ENCODE measurements at places on chromosomes 7 and 10.
A peak's percentile ranks its signal among the peaks of the same experiment; 100 is the strongest.

DNA sequence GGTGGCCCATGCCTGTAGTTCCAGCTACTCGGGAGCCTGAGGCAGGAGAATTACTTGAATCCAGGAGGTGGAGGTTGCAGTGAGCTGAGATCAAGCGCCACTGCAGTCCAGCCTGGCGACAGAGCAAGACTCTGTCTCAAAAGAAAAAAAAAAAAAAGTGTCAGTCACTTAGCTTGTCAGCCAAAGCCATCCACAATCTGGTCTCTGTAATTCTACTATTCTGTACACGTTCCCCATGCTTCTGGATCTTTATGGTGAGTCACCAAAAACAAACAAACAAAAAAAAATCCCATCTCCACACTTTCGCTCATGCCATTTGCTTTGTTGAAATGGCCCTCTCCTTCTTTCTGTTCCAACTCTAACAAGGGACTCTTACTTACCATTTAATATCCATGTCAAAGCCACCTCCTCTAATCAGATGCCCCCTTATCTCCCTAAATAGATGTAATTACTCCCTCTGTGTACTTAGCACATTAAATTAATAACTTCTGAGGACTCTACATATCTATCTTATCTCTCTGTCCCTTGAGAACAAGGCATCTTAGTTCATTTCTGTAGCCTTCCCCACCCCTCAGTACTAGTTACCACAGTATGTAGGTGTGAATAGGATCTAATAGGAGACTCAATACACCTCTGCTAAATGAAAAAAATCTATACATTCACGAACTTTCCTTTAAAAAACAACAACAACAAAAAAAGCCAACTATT lies 128.4 kb downstream of the ELMO1 start:
- no peak for DNase-seq

DNA sequence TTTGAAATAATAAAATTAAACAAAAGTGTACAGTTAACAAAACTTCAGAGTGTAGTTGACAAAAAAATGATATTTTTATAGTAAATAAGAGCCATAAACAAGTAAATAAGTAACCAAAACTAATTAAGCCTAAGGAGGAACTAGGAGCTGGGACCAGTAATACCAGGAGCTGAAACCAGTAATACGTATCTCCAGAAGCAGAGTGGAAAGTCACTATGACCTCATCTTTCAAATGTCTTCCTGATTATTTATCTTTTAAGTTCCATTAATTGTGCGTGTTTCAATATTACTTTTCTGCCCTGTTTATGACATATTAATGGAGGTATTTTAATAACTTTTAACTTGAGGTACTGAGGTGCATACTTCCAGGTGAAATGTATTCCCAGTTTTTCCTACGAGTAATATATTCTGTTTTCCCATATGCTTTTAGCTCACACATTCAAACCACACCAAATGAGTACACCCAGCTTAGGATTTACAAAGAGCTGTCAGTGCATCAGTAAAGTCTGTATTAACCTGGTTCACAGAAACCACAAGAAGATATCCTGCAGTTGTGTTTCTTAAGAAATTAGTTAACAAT lies 283.7 kb upstream of the HGF start:
- no peak for DNase-seq

- no peak for DNase-seq
These were observed 144.0 kb downstream of the AUTS2 start for GRCh38 chr7:69742237-69742636.

GRCh38 chr10:16565604-16566003 lies 43.9 kb upstream of the C1QL3 start:
- no peak for DNase-seq

DNA sequence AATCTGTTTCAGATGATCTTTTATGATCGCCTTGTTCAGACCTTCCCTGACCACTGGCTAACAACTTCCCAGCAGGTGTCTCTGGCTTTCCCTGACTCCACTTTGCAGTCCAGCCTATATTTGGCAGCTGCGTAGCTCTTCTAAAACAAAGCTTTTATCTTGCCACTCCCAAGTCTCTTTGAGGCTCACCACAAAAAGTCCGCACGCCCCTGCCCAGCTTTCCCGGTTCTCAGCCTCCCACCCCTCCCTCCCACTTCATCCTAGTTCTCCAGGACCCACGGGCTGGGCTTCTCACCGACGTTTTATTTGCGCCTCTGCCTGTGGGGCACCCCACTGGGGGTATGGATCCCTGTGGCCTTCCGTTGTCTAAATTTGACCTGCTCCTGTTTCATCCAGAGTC lies 58.9 kb upstream of the USP6NL start:
- no peak for DNase-seq

- no peak for DNase-seq
These were observed 303.0 kb downstream of the ELMO1 start for GRCh38 chr7:37145682-37146081.

- peak; percentile 23 for DNase-seq
These were observed 154.0 kb downstream of the CCDC3 start for GRCh38 chr10:12847361-12847975.

DNA sequence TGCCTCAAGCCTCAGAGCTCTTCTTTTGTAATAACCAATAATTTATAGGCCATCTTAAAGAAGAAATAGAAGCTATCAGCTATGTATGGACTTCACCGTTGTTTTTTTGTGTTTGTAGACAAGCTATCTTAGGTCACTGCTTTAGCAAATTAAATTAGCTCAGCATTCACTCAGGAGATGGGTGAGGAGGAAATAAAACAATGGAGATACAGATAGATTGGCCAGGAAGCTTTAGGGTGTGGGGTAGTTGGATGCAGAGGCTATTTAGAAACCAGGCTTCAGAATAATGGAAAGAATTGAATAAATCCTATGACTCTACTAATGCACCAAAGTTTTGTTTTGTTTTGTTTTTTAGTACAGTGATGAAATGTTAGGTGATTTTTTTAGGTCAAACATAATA lies 66.1 kb downstream of the MDFIC start:
- DNase-seq = no peak

DNA sequence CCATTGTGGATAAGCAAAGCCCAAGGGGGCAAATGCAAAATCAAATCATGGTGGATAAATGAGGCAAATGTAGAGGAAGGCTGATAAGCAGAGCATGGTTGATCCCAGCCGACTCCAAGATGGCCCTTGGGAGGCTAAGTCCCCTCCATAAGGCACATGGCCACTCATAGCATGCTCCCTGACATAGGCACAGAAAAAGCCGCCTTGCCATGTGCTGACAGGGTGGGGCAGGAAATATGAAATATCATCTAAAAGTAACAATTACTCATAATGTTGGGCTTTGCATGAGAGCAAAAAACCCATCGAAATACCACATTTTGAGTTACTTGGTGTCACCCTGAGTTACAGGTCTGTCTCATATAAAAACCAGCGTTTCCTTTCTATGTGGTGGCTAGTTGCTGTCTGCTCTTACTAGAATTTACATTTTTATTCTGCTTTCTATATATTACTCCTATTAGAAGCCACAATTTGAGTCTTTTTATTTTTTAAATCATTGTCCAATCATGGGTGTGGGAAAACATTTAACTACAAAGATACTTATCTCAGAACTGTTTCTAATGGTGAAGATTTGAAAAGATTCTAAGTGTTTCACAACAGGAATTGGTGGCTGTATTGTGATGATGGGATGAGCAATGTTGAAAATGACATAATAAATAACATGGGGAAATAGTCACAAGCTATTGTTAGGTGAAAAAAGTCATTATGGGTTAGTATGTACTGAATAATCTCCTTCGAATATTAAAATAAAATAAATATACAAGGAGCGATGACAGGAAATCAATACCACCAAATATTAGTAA lies 102.7 kb downstream of the CUBN start:
- peak; percentile 96 for DNase-seq

DNA sequence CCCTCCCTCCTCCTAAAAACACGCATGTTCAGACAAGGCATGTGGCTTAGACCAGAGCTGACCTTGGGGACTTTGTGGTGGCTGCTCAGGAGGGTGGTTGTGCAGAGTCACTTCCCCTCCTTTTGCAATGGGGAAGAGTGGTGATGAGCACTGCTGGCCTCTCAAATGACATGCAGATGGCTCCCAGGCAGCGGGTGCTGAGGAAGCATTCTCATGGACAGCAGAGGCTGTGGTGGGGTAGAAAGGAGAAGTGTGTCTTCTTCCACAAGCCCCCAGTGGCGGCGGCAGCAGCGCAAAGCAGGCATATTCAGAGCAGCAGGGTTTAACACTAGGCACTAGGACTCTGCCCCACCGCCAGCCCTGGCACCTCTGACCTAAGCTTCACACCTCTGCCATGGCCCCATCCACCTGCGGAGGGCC lies 105.9 kb upstream of the ANLN start:
- DNase-seq = peak; percentile 48

DNA sequence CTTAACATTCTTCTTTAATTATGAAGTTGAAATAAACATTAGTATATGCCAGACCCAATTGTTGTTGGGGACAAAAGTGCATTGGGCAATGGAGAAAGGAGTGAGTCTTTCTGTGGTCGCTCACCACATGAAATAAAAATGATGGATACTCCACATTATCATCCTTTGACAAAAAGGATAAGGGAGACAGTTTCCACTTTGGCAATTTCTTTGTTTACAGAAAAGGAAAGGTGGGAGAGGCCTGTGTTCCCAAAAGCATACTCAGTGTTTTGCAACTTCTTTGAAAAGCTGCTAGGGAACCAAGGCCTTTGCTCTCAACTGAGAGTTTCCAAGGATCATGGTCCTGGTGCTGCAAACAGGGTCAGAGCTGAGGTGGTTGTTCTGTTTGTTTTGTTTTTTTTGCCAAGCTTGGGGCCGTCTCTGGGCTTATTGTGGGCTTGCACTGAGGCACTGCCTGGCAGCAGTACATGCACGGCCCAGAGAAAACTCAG lies 341.9 kb downstream of the TNS3 start:
- no peak for DNase-seq

GRCh38 chr10:69403519-69403918 lies 13.2 kb downstream of the TACR2 start:
- no peak for DNase-seq

GRCh38 chr10:695396-695795 lies 5.9 kb upstream of the DIP2C start:
- DNase-seq = no peak

GRCh38 chr7:90603346-90603745 lies 7.2 kb downstream of the CDK14 start:
- no peak for DNase-seq

DNA sequence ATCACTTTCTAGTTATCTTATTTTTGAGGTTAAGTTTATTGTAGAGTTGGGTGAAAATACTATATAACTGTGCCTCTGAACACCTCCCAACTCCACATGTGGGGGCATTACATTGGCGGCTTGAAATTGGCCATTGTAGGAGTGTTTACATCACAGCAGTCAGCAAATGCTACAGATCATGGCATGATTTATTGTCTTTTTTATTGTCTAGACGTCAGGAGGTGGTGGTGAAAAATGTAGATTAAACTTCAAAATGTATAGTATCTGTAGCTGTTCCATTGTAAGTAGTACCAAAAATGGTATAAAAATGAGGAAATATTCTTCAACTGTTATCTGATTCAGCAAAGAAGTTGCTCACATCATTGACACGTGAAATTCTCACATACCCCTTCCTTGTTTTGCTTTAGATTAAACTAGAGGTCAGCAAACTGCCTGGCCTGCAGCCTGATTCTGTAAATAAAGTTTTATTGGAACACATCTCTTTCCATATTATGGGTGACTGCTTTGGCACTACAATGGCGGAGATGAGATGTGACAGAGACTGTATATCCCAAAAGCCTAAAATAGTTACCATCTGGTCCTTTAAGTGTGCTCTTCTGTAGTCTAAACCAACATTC lies 35.0 kb downstream of the TAF3 start:
- no peak for DNase-seq

DNA sequence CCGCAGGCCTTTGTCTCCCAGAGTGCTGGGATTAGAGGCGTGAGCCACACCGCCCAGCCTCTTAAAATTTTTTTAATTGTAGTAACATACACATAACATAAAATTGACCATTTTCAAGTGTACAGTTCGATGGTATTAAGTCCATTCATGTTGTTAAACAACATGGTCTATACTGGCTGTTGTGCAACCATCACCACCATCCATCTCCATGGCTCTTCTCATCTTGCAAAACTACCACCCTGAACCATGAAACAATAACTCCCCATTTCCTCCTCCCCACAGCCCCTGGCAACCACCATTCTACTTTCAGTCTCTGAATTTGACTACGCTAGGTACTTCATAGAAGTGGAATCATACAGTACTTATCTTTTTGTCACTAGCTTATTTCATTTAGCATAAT lies 7.9 kb upstream of the ZFYVE27 start:
- no peak for DNase-seq

DNA sequence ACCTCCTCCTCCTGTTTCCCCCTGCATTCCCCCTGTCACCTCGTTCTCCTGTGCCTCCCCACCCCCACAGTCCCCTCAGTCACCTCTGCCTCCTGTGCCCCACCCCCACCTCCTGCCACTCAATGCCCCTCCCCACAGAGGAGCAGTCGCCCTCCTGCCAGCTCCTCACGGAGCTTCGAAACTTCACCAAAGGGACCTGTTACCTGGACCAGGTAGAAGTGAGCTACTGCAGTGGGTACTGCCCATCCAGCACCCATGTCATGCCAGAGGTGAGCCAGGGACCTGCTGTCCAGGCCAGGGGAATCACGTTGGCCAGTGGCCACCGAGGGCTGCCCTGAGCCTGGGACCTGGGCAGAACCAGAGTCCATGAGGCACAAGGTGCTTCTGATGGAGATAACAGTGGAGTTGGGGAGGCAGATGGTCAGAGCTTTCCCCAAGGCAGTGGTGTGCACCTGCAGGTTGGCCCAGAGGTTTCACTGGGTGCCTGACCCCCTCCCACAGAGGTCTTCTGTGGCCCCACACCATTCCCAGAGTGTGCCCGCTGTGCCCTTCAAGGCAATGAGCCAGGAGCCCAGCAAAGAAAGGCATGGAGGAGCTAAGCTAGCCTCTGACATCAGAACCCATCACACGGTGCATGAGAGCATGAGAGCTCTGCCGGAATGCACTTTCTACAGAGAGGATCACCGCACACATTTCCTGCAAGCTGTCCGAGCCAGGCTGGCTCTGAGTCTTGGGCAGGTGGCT lies 7.0 kb upstream of the ZNF862 start:
- no peak for DNase-seq

DNA sequence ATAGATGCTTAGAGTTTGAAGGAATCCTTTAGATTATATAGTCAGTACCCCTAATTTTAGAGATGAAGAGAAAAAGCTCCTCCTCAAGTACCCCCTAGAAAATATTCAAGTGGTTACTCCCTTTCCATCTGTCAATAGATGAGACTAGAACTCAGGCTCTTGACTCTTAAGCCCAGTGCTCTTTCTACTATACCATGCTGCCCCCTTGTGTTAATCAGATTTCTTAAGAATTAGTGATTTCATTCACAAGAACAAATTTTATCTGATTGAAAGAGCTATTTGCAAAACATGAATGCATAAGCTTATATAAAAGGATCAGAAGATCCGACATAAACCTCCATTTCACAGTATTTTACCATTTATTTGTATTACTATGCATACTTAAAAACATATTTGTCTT lies 179.3 kb downstream of the TFEC start:
- peak; percentile 14 for DNase-seq

DNA sequence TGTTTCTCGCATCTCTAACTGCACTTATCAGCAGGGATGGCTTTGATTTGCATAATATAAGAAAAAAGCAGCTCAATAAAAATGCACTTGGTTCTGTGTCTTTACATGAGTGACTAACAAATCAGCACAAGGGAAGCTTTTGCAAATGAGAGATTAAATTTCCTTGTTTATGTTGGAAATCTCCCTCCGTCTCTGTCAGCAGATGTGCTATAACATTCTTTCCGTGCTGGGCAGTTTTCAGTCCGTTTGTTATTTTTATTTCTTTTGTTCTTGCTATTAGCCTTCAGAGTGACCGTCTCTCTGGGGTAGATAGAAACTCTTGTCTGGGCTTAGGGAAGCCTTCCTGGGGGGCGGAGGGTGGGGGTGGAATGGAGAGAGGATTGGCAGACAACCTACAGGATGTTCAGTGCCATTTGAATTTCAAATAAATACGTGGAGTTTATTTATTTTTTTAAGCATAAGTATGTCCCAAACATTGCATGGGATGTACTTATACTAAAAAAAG lies 96.0 kb downstream of the GATA3 start:
- DNase-seq = no peak
